Left kidney (tissue), 8 donors: ENCODE measurements at places on chromosomes 3 and 15. TPM values are rescaled to one million over a fixed set of nuclear protein-coding genes. Genes with fewer than 3 reads are reported as not detected.

GRCh38 chr3:11607816-11608215, 35.9 kb downstream of the VGLL4 start:
- DNase-seq: no peak

GRCh38 chr3:55873523-55874254, 386.6 kb upstream of the WNT5A start:
- no peak for DNase-seq

DNA sequence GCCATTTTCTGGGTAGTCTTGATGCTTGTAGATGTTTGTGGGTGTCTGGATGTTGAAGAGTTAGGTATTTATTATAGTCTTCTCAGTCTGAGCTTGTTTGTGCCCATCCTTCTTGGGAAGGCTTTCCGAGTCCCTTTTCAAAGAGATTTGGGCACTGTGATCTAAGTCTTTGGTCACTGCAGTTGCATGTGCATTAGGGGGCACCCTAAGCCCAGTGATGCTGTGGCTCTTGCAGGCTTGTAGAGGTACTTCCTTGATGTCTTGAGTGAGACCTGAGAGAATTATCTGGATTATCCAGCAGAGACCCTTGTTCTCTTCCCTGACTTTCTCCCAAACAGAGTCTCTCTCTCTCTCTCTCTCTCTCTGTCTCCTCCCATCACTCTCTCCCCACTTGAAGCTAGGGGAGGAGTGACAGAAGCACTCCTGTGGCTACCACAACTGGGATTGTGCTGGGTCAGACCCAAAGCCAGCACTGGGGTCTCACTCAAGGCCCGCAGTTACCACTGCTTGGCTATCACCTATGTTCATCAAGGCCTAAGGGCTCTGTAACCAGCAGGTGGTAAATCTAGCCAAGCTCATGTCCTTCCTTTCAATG, 68.5 kb downstream of the TMCO5A start:
- no peak for DNase-seq

GRCh38 chr15:63792584-63792983, 41.2 kb downstream of the HERC1 start:
- DNase-seq: no peak

The GOLGA6L10 gene
- polyA plus RNA-seq: 7.8 TPM

The PDZRN3 gene
- 48.5 TPM for polyA plus RNA-seq

The TMCO5A gene
- not detected for polyA plus RNA-seq

- DNase-seq: no peak
These were observed 18.0 kb upstream of the NEO1 start for GRCh38 chr15:73034221-73034620.

The PRSS50 gene
- polyA plus RNA-seq: 3.2 TPM

DNA sequence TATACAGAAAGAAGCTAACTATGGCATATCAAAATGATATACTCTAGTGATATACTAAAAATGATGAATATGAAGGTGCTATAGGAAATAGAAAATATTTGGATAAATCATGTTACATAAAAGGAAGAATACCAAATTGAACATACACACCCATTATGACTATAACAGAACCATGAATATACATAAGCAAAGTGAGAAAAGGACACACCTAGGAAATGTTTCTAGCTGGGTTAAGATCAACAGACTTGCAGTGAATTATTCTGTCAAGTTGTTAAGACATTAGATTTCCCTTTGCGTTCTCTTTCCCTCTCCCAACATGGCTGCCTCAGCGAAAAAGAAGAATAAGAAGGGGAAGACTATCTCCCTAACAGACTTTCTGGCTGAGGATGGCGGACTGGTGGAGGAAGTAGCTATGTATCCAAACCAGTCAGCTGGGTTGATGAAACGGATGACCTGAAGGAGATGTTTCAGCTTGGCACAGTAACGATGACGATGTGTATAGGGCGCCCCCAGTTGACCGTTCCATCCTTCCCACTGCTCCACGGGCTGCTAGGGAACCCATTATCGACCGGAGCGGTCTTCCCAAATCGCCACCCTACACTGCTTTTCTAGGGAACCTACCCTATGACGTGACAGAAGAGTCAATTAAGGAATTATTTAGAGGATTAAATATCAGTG, 20.2 kb upstream of the PARP14 start:
- no peak for DNase-seq

The CLN6 gene
- 36.5 TPM for polyA plus RNA-seq

- no peak for DNase-seq
These were observed 75.4 kb downstream of the REC114 start for GRCh38 chr15:73518180-73518862.

The IL16 gene
- 4.9 TPM for polyA plus RNA-seq

- peak; percentile 78 for DNase-seq
These were observed 744 bp upstream of the ALDH1A2 start for GRCh38 chr15:58066042-58066867.

- peak; percentile 34 for DNase-seq
These were observed 81.0 kb upstream of the BNC1 start for GRCh38 chr15:83365370-83365938.

The LMAN1L gene
- polyA plus RNA-seq: not detected

DNA sequence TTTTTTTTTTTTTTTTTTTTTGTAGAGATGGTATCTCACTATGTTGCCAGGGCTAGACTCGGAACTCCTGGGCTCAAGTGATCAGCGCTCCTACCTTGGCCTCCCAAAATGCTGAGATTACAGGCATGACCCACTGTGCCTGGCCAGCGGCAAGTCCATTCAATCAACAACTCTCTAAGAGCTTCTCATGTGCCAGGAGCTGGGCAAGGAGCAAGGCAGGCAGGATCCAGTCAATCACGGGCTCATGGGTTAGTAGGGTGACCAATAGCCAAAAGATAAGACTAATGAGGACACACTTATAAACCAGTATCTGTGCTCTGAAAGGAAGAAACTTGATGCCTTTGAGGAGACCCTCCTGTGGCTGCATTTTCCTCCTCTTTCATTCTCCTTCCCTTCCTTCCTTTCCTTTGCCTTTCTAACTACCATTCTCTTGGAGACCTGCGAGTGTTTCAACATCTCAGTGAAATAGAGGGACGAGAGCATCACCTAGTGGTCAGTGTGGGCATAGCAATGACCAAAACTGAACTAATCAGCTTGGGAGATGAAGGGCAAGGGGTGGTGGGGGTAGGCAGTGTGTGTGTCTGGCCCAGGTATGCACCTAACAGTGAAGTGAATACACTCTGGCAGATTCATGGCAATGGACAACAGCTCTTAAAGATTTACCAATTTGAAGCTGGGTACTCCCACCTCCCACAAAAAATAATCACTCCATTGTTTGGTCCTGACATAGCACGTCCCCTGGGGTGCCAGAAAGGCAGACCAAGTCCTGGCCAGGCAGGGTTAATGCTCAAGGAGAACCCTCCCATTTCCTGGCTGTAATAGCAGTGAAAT, 6.3 kb downstream of the RPP25 start:
- DNase-seq: peak; percentile 82

GRCh38 chr3:43969944-43970343, 271.7 kb upstream of the TOPAZ1 start:
- DNase-seq: no peak

DNA sequence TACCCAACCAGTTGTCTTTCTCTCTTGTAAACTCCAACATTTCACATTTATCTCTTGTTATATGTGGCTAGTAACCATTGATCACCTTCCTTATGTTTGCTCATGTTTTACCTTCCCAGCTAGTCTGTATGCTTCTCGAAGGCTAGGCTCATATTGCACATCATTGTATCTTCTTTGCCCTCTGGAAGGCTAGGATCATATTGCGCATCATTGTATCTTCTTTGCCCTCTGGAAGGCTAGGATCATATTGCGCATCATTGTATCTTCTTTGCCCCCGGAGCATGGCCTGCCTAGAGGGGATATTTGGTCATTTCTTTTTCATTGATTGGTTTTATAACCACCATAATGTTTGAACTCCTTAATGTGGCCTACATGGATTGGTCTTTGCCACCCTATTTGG, 39.4 kb upstream of the ATP13A3 start:
- DNase-seq: no peak

- DNase-seq: no peak
These were observed 67.1 kb upstream of the CDV3 start for GRCh38 chr3:133506215-133506901.

The ITIH3 gene
- polyA plus RNA-seq: 5.7 TPM

GRCh38 chr3:153897842-153898241, 223.3 kb upstream of the ARHGEF26 start:
- DNase-seq: no peak

The CSPG4 gene
- polyA plus RNA-seq: 6.4 TPM

GRCh38 chr3:11919390-11919789, 72.7 kb upstream of the TAMM41 start:
- no peak for DNase-seq

GRCh38 chr15:62912808-62913207, 129.7 kb upstream of the TPM1 start:
- DNase-seq: peak; percentile 48

DNA sequence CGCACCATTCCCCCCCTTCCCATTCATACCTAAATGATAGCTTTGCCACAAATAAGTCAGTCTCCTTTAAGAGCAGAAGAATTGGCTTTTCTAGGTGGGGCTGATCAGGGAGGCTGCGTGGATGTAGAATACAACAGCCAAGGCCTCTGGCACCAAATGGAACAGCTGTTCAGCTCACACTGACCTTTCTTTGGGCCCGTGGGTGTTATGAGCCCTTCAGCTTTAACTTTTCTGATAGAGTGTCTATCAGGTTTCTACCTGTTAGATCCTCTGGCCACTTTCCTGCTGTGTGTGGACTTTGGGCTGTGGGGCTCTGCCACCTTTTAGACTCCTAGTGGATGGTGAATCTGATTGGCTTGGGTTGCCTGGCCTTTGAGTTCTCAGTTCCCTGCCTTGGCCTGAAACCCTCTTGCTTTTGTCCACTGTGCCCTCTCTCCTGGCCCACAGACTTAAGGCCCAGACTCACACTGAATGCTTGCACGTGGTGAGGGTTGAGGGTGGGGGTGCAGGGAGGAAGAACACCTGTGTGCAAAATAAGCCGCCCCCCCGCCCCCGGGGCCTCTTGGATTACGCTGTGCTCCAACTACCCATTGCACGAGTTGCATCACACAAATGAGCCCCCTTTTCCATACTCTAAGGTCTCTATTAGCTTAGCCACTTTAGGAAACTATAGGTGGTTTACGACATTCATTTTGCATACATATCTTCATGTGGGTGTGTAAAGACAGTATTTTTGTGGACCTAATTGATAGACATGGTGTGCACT, 1.3 kb upstream of the RFX7 start:
- DNase-seq: no peak

DNA sequence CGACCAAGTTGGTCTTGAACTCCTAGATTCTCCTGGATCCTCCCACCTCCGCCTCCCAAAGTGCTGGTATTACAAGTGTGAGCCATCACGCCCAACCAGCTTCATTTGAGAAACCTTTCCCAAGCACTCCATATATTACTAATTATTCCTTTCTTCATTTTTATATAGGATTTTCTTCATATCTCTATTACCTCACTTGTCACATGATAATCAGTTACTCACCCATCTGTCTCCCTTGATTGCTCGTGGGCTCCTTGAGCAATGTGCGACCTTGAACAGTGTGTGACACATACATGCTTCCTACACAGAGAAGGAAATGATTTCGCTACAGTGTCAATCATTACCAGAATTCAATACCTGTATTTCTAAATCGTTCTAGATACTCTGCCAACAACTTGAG, 110.7 kb upstream of the C2CD4B start:
- DNase-seq: no peak

The CEMIP gene
- 6.7 TPM for polyA plus RNA-seq

- no peak for DNase-seq
These were observed 462.2 kb downstream of the PLOD2 start for GRCh38 chr3:145698749-145699148.

The ITGB5 gene
- polyA plus RNA-seq: 85.0 TPM

GRCh38 chr3:153232851-153233271, 70.8 kb downstream of the RAP2B start:
- no peak for DNase-seq

DNA sequence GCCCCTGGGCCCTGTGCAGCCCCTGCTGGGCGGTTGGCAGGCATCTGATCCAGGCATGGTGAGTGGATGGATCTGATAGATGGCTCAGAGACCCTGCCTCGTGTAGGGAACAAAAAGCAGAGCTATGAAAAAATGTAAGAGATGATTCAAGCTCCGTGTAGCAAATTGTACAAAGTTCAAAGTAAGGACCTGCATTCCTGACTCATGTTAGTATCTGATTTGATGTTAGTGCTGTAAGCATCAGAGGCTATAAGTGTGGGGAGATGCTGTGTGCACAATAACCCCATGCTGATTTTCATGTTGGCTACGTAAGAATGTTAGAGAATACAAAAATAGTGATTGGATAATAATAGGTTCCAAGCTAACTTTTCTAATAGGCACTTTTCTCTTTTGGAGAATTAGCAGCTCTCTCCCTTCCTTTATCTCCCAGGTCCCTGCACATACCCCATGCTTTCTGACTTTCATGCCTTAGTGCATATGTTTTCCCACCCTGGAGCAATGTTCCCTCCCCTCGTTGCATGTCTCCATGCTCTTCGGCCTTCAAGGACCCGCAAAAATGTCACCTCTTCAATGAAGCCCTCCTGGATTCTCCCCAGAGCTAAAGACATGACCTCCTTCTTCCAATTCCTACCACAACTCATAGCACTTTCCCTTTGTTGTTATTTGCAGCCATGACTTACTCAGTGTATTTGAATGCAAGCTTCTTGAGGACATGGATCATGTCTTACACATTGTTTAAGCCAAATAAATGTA, 1.6 kb downstream of the CCR9 start:
- no peak for DNase-seq

- peak; percentile 10 for DNase-seq
These were observed 35.9 kb upstream of the PPP2R3A start for GRCh38 chr3:135929670-135930069.

The SPINT1 gene
- polyA plus RNA-seq: 66.7 TPM

DNA sequence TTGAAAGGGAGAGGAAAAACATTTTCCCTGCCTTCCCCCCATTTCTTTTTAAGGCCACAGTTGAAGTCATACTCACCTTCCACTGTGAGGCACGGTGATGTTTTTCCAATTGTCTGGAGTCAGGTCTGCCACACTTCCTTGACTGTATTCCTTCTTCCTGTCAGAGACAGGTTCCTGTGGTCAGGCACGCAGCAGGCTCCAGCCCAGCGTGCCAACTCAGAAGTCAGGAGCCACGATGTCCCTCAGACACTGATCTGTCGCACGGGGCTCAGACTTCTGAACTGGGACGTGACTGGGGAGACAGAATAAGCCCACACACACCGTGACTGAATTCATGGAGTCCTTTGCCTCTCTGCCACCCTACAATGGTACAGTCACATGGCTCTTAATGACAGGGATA, 41.2 kb upstream of the ADAMTS9 start:
- no peak for DNase-seq

- DNase-seq: no peak
These were observed 215.4 kb downstream of the THSD4 start for GRCh38 chr15:71330638-71331162.
